Activated CD4-positive, CD25-positive, alpha-beta regulatory T cell (primary cell): ENCODE measurements at places on chromosomes 16 and 17.

- no peak for DNase-seq
Measured at GRCh38 chr17:73362697-73363096, 50.9 kb upstream of the CDC42EP4 start.

DNA sequence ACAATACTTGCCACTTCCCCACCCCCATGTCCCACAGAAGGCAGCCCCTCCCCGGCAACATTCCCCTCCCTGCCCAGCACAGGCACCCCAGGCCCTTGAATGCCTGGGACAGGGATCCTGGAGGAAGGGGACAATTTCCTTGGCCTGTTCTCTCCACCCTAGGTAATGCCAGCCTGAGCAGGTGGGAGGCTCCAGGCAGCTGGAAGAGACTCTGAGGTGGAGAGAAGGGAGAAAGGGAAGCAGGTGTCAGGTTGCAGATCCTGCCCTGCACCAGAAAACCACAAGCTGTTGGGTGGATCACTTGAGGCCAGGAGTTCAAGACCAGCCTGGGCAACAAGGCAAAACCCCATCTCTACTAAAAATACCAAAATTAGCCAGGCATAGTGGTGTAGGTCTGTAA is 8.9 kb downstream of the MPP2 start:
- no peak for DNase-seq

- no peak for DNase-seq
Measured at GRCh38 chr16:49463529-49463928, 89.9 kb downstream of the C16orf78 start.

GRCh38 chr17:65418622-65419021 is 142.8 kb downstream of the AXIN2 start:
- no peak for DNase-seq

- DNase-seq: no peak
Measured at GRCh38 chr17:64920026-64920418, 744 bp upstream of the LRRC37A3 start.

- DNase-seq: no peak
Measured at GRCh38 chr16:48536614-48537200, 73.3 kb downstream of the N4BP1 start.
